Smooth muscle cell of bladder (primary cell): ENCODE measurements at places on chromosomes 2 and 18. TPM values are rescaled to one million over a fixed set of nuclear protein-coding genes. Genes with fewer than 3 reads are reported as not detected.

Gene TCF7L1
- total RNA-seq, result 1.00 and 1.0 TPM in 2 replicates

Gene INPP4A
- total RNA-seq, result 25.6 and 31.4 TPM in 2 replicates

Gene GALNT5
- 26.9 and 28.8 TPM in 2 replicates for total RNA-seq

Gene FAM124B
- under 0.01 and 0.14 TPM in 2 replicates for total RNA-seq

Gene INO80B
- 14.9 and 16.4 TPM in 2 replicates for total RNA-seq

Gene CSRNP3
- 0.57 and 0.74 TPM in 2 replicates for total RNA-seq

Gene LRP1B
- under 0.01 TPM in 2 replicates for total RNA-seq

Gene PDCD1
- not detected in 2 replicates for total RNA-seq

Gene HOXD3
- 0.14 and 0.28 TPM in 2 replicates for total RNA-seq

Gene RASGRP3
- 0.71 and 1.2 TPM in 2 replicates for total RNA-seq

Gene SP3
- 85.1 and 89.2 TPM in 2 replicates for total RNA-seq

Gene SCN7A
- total RNA-seq, result 0.09 and 0.14 TPM in 2 replicates

Gene LYG2
- not detected in 2 replicates for total RNA-seq

Gene GREB1L
- total RNA-seq, result 0.09 TPM in 1 of 2 replicates, not detected in the other

Gene CNGA3
- under 0.01 TPM in 1 of 2 replicates, not detected in the other for total RNA-seq

Gene SERPINB4
- 0.14 and 0.46 TPM in 2 replicates for total RNA-seq

Gene TUBA3D
- not detected in 2 replicates for total RNA-seq

Gene FOXD4L1
- under 0.01 and 0.09 TPM in 2 replicates for total RNA-seq

Gene RAX
- total RNA-seq, result not detected in 2 replicates

Gene UGT1A9
- total RNA-seq, result under 0.01 TPM in 1 of 2 replicates, not detected in the other

Gene UPP2
- total RNA-seq, result not detected in 2 replicates
